ENCODE measurements at places on chromosomes 7 and 10.
A peak's percentile ranks its signal among the peaks of the same experiment; 100 is the strongest.

GRCh38 chr10:73732931-73733623 is 11.1 kb upstream of the SEC24C start:
- DNase-seq, result no peak

DNA sequence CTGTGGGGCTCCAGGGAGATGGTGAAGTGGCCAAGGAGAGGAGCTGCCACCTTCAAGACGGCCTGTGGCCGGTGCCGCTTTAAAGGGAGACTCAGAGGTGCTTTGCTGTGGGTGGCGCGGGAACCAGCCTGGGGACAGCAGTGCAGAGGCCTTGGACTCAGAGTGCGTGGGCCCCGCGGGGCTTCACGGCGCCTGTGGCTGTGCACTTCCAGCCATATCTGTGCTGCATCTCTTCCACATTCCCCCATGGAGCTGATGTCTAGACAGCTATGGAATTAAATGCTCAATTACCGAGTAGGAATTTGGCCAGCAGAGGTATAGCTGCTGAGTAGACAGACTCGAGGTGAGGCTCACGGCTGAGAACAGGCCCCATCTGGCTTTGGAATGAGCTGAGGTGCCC is 41.7 kb downstream of the HTRA1 start:
- DNase-seq, result no peak

DNA sequence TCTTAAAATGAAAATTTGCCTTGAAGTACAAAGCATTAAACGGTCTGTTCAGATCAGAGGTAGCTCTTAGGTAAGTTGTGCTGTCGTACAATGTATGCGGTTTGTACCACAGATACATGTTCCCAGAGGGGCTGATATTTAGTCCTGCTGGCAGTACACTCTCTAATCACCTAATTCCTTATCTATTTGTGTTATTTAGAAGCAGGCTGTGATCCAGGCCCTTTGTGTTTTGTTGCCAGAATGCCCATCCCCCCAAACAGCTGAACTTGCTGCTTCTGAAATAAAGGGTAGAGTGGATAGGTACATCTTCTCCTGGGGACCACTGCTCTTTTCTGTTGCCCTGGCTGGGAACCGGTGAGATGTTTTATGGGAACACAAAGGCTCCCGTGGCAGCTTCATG is 84.5 kb downstream of the SND1 start:
- DNase-seq, result no peak

- DNase-seq, result peak; percentile 30
Measured at GRCh38 chr10:51892965-51893658, 193.7 kb upstream of the CSTF2T start.

GRCh38 chr7:27141923-27142579 is 1.4 kb downstream of the HOXA5 start:
- DNase-seq, result no peak

DNA sequence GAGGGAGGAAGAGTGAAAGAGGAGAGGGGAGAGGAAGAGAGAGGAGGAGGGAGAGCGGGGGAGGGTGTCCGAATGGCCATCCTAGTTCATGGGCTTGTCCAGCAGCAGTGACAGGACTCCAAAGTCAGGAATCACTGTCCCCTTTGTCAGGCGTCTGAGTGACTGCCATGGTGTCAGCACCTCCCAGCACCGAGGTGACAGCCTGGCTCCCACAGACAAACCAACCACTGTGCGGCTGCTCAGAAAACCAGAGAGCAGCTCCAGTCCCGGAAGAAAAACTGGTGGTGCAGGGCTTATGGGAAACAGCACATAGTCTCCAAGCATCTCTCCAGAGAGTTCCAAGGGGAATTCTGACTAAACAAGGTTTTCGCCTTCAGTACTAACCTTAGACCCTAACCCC is 18.9 kb upstream of the FGFR2 start:
- DNase-seq, result peak; percentile 97

DNA sequence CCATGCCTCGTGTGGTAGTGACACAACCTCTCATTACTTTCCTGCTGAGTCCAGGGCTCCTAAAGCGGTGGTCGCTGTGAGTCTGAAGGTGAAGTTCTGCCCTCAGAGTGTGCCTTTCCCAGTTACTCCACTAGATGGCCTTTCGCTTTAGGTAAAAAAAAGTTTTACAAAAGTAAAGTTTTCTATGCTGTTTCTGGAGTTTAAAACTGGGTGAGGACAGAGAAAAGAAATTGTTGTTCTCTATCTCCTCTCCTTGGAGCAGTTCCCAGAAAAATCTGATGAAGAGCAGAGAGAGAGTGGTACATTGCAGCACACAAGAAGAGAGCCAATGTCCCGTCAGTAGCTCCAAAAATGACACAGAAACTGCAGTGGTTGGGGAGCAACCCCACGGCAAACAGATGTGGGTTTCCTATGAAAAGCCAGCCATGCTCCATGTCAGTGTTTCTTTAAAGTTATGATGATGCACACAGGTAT is 257.1 kb downstream of the GLI3 start:
- no peak for DNase-seq

GRCh38 chr7:84314263-84314662 is 119.7 kb upstream of the SEMA3A start:
- no peak for DNase-seq

- no peak for DNase-seq
Measured at GRCh38 chr10:63434866-63435854, 30.6 kb downstream of the JMJD1C start.

- DNase-seq, result no peak
Measured at GRCh38 chr7:23422909-23423308, 47.4 kb downstream of the IGF2BP3 start.

- no peak for DNase-seq
Measured at GRCh38 chr10:46226232-46226631, 60.6 kb upstream of the ANTXRL start.

- no peak for DNase-seq
Measured at GRCh38 chr7:9091282-9091681, 657.9 kb downstream of the NXPH1 start.

Measured in pons (tissue), 1 donor.